Left cardiac atrium (tissue), 4 donors: ENCODE measurements at places on chromosomes 5 and 9. TPM values are rescaled to one million over a fixed set of nuclear protein-coding genes. Genes with fewer than 3 reads are reported as not detected.

The LRRC70 gene
- total RNA-seq, result 2.0 TPM

GRCh38 chr9:120859361-120859760 is 16.6 kb upstream of the PSMD5 start:
- no peak for DNase-seq

The GCNT4 gene
- 0.55 TPM for total RNA-seq

- no peak for DNase-seq
Observed at GRCh38 chr9:20558566-20559016, 63.7 kb downstream of the MLLT3 start.

DNA sequence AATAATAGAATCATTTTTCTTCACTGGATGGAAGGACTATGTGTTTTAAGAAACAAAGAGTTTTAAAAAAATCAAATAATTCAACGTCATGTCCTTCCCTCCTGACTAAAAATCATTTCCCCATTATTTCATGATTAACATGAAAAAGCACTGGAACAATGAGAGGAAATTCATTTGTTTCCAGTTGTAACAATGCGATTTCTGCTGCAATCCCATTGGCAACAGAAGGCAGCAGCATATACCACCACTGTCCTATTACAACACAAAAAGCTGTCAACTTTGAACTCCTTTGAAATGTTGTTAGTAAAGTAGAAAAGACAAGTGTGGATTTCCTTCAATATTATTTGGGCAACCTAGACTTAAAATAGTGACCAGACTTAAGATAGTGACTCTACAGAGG is 3.1 kb downstream of the C5orf63 start:
- no peak for DNase-seq

DNA sequence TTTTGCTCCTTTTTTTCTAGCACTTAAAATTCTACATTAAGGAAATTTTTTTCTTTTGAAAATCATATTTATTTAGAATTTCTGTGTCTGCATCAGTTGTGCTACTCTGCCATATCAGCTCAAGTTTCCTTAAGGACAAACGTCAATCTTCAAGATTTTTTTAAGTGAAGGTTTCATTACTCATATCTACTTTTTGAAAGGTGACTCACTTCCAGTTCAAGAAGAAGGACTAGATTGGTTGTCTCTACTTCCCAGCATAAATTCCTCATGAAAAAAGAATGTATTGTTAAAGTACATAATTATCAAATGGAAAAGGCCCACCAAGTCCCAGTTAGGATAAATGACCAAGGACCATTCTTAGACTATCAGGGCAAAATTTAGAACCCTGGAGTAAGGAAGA is 626.5 kb downstream of the DMRTA1 start:
- no peak for DNase-seq

The OTULINL gene
- 12.9 TPM for total RNA-seq

The THOC3 gene
- 7.9 TPM for total RNA-seq

The SPATA31D4 gene
- total RNA-seq, result not detected

- no peak for DNase-seq
Observed at GRCh38 chr5:134267366-134268018, 41.6 kb upstream of the PPP2CA start.

DNA sequence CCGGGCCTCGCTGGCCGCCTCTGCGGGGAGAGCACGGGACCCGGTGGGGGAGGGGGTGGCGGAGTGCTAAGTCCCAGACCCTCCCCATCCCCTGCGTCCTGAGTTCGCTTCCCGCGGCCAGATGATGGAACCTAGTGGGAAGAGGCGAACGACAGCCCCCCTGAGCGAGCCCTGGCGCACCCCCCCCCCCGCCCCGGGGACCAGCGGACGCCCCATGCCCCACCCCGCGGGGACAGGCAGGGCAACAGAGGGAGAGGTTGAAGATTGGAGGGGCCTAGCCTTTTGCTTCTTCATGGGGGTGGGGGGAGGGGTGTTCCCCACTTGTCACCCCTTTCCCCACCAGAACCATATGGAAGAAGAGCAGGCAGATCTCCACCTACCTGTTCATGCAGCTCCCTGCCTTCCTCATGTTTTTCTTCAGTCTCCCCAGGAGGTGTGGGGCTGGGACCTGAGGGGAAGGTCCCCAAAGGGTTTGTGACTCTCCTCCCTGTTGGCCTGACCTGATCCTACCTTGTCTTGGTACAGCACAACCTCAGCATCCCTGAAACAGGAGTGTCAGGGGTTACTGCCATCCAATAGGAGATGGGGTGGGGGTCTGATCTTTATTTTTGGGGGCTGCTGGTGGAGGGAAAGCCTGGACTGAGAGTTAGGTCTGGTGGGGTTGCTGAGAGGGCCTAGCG is 485 bp downstream of the FAM53C start:
- DNase-seq, result no peak

The ZBED3 gene
- total RNA-seq, result 9.7 TPM

GRCh38 chr5:105903069-105903468 is 1767.7 kb downstream of the EFNA5 start:
- DNase-seq, result no peak

DNA sequence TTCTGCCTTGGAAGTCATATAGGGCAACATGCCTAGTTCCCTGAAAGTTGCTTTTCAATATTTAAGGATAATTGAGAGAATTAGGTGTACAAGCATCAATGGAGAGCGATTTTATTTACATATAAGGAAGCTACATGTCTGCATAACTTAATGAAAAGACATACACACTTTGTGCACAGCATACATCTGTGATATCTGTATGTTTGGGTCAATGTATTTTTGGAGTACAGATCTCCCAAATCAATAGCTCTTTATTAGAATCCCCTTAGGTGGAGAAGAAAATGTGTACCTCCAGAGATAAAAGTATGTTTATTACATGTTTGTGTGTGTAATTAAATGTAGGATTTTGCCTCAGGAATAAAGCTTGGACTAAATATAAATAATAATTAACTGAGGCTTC is 373.7 kb upstream of the CCNH start:
- DNase-seq, result no peak

- DNase-seq, result no peak
Observed at GRCh38 chr5:56733580-56733979, 81.8 kb upstream of the MAP3K1 start.

DNA sequence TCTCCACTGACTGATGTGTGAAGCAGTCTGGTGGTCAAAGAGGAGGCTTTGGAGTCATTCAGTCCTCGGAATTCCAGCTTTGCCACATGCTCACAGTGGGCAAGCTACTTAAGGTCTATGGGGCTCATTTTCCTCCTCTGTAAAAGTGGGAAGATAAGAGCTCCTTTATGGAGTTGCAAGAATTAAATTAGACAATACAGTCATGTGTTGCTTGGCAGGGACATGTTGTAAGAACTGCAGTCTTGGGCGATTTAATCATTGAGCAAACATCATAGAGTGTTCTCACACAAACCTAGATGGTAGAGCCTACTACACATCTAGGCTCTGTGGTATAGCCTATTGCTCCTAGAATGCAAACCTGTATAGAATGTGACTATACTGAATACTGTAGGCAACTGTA is 253.9 kb downstream of the SH3GL2 start:
- no peak for DNase-seq

The FCHO2 gene
- 19.2 TPM for total RNA-seq

GRCh38 chr9:127336086-127336485 is 60.9 kb upstream of the SLC2A8 start:
- no peak for DNase-seq

The BRINP1 gene
- 1.9 TPM for total RNA-seq

The DIRAS2 gene
- not detected for total RNA-seq
